ENCODE measurements at places on chromosomes 6 and 20.
A peak's percentile ranks its signal among the peaks of the same experiment; 100 is the strongest.

GRCh38 chr20:45969712-45970634 is 2.0 kb downstream of the ZNF335 start:
- peak; percentile 62 for DNase-seq

DNA sequence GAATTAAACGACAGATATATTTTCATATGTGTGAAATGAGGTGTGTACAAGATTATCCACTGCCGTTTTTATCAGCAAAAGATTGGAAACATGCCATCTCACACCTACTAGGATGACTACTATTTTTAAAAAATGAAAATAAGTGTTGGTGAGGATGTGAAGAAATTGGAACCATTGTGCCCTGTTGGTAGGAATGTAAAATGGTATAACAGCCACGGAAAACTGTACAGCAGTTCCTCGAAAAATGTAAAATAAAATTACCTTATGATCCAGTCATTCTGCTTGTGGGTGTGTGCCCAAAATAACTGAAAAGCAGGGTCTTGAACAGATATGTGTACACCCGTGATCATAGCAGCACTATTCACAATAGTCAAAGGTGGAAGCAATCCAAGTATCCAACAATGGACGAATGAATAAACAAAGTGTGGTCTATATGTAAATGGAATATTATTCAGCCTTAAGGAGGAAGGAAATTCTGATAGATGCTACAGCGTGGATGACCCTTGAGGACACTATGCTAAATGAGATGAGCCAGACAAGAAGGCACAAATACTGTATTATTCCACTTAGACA is 27.0 kb upstream of the CCN5 start:
- no peak for DNase-seq

DNA sequence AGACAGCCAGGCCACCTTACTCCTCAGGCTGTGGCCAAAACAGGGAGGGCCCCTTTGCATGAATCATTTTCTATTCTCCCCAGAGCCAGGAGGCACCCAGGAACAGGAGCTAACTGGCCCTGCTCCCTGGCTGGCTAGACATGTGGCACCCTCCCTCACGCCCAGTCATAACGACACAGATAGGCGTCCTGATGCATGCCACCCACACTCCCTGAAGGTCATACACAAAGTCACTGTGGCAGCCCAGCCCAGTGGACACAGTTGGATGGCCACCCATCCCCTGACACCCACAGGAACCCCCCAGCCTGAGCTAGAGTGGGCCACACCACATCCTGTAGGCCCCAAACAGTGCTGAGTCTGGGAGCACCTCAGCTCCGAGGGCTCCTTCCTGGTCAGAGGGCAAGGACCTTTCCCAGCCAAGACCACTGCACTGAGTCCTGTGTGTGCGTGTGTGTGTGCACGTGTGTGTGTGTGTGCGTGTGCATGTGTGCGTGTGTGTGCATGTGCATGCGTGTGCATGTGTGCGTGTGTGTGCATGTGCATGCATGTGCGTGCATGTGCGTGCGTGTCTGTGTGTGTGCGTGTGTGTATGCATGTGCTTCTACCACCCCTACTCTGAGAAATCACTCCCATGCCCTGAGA is 21.6 kb downstream of the TFEB start:
- DNase-seq: no peak

DNA sequence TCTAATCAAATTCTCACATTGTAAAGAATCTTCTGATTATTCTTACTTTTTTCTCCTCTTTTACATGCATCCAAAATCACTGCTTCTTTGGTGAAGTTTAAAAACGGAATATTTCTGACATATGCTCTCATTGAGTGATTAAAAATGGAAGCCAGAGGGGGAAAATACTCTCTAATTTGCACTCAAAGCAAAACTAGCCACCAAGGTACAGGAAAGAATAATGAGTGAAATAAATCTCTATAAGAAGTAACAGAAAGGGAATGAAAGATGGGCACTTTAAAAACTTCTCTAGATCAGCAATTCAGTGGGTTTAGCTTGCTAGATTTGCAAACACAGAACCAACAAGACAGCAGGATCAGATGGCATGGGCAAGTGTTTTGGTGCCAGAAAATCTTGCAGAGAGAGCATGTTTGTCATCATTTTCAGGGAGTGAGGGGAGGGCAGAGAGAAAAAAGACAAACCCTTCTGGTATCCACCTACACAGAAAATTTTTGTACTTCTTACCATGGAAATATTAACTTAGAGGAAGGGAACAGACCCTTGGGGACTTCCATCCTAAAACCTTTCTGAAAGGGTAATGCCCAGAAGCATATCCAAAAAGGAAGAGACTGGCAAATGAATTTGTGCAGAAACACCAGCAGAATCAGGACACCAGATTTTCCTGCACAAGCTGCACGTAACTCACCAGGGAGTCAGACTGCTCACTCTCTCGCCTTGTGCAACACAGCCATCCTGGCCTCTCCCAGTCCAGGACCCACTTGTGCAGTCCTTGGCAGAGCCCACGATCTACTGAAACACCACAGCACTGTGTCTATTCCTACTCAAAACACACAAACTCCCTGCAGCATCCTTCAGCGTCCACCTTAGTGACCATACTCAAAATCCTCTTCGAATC is 270.2 kb upstream of the PRDM1 start:
- no peak for DNase-seq

GRCh38 chr6:44152533-44152932 is 6.1 kb upstream of the CAPN11 start:
- DNase-seq: no peak

GRCh38 chr20:54356801-54357200 is 118.6 kb upstream of the DOK5 start:
- no peak for DNase-seq

DNA sequence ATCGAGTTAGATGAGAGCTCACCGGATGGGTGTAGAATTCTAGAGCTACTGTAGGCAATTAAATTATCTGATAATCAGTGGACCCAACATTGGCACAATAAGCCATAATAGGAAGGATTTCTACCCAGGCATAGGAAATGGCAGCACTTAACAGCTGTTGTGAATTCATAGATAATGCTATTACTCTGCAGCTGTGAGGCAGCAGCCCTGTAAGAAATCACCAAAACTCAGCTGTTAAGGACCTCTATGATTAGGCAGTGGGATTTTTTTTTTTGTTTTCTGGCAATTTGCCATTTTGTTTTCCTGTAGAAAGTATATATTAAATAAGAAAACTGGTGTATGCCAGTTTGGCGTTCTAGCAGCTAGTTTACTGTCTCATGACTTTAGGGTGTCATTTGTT is 609.1 kb upstream of the SLC35B3 start:
- DNase-seq: no peak

- no peak for DNase-seq
Measured at GRCh38 chr6:103570431-103570830, 1289.3 kb downstream of the HACE1 start.

DNA sequence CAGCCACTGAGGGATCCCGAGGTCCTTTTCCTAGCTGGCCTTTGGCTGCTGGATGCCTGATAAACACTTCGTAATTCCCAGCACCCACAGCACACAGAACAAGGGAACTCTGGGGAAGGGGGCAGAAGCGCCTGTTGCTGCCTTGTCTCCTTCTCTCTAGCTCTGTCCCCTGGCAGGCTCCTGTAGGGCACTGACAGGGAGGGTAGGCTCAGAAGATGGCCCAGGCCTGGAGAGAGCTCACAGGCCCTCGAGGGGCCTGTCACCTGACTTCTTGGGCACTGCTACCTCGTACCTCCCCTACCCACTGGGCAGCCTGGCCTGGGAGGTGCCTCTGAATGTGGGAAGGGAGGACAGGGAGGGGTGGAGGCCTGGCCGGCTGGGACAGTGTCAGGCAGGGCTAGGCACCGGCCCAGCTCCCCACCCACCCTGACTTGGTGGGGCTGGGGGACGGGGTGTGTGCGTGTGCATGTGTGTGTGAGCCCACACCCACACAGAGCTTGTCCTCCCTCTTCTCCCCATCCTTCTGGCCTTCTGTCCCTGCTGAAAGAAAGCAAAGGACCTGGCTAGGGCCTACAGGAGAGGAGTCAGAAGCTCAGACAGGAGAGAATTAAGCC is 18.1 kb downstream of the C6orf132 start:
- no peak for DNase-seq

DNA sequence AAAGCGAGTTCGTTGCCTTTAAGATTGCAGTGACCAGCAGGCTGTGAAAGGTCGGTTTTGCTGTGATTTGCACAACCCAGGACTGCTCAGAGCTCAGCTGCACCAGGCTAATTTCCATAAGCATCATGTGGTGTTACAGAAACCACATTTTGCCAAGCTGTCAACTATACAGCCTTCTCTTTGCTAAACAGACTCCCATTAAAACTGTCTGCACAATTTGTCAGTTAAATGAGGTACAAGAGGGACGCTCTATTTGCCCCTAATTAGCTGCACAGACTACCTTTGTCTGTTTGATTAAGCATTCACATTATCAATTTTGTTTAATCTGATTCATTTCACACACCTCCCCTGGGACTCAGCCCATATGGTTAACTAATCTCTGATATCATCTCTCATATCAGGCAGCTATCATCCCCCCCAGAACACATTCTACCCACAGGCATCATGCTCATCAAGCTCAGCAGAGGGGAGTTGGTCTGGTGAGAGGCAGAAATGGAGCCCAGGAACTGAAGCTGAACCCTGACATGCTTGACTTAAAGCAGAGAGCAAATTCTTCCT is 62.1 kb downstream of the OLIG3 start:
- DNase-seq: no peak

- DNase-seq: no peak
Measured at GRCh38 chr20:47164140-47164539, 192.4 kb downstream of the ZMYND8 start.

DNA sequence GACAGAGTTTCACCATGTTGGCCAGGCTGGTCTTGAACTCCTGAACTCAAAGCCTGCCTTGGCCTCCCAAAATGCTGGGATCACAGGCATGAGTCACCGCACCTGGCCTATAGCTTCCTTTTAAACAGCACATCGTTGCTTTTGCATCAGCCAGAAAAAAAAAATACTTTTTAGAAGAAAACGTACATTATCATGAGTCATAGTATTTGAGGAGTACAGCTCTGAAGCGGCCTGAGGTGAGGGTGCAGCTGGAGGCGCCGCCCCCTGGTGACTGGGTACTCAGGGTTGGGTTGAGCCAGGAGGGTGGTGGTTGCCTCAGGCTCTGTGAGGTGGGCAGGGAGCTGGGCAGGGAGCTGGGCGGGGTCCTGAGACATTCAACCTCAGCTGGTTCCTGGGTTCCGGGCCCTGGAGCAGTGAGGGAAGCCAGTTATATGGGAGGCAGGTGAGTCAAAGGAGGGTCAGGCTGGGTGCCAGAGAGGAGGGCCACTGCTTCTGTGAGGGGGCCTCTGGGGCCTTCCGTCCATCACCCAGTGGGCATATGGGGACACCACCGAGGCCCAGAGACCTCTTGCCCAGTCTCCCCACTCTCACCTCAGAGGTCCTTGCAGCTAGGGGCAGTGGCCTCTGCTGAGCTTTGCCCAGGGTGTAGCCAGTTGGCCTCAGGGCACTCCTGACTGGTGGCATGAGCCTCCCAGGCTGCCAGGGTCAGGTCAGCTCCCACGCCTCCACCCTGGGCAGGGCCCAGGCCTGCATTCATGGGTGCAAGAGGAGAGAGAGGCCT is 11.7 kb upstream of the ID1 start:
- DNase-seq: peak; percentile 32

DNA sequence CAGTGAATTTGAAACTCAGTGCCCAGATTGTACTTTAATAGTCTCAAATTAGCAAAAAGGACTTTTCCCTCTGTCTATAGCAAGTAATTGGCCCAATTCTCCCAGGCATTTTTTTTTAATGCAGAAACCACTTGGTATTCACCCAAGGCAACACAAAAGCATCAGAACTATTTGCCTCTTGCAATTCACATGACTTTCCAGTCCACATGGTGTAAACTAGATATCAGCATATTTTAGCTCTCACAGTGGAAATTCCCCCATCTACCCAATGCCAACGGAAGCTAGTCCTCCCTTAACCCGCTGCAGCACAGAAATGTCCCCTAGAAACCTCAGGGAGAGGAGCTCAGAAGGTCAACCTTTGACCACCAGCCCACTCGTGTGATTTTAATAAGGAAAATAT is 103.4 kb upstream of the CDYL start:
- DNase-seq: no peak

DNA sequence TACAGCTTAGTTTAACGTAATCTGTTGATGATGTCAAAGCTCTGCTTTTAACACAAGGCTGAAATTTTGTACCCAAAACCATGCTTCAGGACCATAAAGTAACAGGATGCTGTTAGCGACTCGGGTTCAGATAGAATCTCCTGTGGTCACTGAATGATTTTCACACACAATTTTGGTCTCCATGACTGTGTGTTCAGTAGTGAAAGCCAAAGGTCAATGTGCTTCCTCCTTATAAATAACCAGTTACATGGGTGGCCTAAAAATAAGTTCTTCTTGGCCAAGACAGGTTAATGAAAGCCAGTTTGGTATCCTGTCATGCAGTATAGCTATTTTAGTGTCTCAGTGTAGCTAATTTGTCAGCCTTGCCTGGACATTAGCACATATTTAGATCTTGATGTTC is 19.1 kb upstream of the LOC128125822 start:
- no peak for DNase-seq

Measured in NCI-H1417 (cell line).